ENCODE measurements at places on chromosomes 2 and 18. TPM values are rescaled to one million over a fixed set of nuclear protein-coding genes. Genes with fewer than 3 reads are reported as not detected.
A peak's percentile ranks its signal among the peaks of the same experiment; 100 is the strongest.

Gene CFAP210
- total RNA-seq, result not detected

GRCh38 chr18:63586431-63586830 is 712 bp upstream of the SERPINB13 start:
- no peaks in the 10 kb centered on the region for H3K4me1 ChIP-seq
- H3K27ac ChIP-seq, result no peak overlapping the region
- H3K27me3 ChIP-seq, result no peaks in the 10 kb centered on the region
- no peak overlapping the region for H3K4me3 ChIP-seq

DNA sequence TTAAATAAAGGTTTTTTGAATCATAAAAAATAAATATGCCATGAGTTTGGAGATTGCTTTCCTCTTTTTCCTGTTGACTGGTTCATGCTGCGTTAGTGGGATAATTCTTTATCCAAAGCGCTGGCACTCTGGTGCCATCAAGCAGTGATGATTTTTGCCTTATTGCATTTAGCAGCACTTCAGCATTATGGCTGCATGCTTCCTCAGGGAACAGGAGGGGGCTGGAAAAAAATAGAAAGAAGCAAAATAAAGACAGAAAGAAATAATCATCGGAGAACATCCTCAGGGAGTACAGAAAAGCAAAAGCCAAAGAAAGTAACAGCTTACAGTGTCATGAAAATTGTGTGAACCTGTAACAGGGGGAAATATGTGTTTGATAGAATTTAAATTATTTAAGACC is 1408.2 kb upstream of the PIK3C3 start:
- no peak overlapping the region for H3K27ac ChIP-seq
- H3K27me3 ChIP-seq, result no peaks in the 10 kb centered on the region
- H3K36me3 ChIP-seq, result no peaks in the 10 kb centered on the region
- no peak for DNase-seq

GRCh38 chr2:35114765-35115164 is 1240.8 kb upstream of the CRIM1 start:
- H3K4me3 ChIP-seq, result no peak overlapping the region
- no peaks in the 10 kb centered on the region for H3K36me3 ChIP-seq
- H3K27ac ChIP-seq, result no peak overlapping the region
- H3K27me3 ChIP-seq, result no peaks in the 10 kb centered on the region

- H3K36me3 ChIP-seq, result peaks cover 11% of the 10 kb centered on the region
- H3K4me3 ChIP-seq, result no peak overlapping the region
- no peak for DNase-seq
- peak overlapping the region; percentile 57 for H3K27ac ChIP-seq
- peaks cover 21% of the 10 kb centered on the region for H3K4me1 ChIP-seq
These were observed 61.6 kb downstream of the MFSD6 start for GRCh38 chr2:190469771-190470170.

Data from left lung (tissue), 14 donors.